ENCODE measurements at places on chromosomes 7 and 10.

DNA sequence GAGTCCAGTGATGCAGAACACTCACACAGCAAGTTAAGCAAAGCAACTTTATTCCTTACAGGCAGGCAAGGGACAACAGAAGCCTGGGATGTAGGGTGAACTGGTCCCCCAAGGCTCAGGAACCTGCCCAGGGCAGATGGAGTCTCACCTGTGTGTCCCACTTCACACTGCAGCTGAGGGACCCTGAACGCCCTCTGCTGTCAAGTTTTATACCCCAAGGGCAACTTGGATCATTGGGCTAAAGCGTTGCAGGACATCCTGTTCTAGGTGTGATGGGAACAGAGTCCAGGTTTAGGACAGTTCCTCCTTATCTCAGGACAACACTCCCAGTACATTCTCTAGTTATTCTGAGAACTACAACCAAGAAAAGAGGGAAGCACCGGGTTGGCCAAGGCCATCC is 49.5 kb upstream of the ZNF746 start:
- no peak for DNase-seq

GRCh38 chr10:73234695-73235094 is 12.4 kb downstream of the DNAJC9 start:
- no peak for DNase-seq

GRCh38 chr10:114294549-114294948 is 55.5 kb downstream of the VWA2 start:
- no peak for DNase-seq

DNA sequence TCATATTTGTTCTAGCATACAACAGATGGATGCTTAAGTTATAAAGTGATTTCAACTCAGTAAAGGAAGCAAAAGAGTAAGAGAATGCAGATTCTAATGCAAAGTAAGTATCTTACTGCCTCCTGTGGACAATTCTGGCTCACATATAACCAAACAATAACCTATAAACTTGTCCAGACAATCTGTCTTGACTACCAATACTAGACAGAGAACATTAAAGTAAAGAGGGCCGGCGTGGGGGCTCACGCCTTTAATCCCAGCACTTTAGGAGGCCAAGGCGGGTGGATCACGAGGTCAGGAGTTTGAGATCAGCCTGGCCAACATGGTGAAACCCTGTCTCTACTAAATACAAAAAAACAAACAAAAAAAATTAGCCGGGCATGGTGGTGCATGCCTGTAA is 329.3 kb downstream of the CACNA2D1 start:
- DNase-seq = no peak

- DNase-seq = no peak
Measured at GRCh38 chr7:3215624-3216585, 85.1 kb upstream of the SDK1 start.

GRCh38 chr10:96576277-96576980 is 10.4 kb downstream of the TM9SF3 start:
- DNase-seq = no peak

- DNase-seq = no peak
Measured at GRCh38 chr7:4138866-4139265, 543.2 kb upstream of the FOXK1 start.

GRCh38 chr7:47967708-47968107 is 11.7 kb downstream of the HUS1 start:
- DNase-seq = no peak

DNA sequence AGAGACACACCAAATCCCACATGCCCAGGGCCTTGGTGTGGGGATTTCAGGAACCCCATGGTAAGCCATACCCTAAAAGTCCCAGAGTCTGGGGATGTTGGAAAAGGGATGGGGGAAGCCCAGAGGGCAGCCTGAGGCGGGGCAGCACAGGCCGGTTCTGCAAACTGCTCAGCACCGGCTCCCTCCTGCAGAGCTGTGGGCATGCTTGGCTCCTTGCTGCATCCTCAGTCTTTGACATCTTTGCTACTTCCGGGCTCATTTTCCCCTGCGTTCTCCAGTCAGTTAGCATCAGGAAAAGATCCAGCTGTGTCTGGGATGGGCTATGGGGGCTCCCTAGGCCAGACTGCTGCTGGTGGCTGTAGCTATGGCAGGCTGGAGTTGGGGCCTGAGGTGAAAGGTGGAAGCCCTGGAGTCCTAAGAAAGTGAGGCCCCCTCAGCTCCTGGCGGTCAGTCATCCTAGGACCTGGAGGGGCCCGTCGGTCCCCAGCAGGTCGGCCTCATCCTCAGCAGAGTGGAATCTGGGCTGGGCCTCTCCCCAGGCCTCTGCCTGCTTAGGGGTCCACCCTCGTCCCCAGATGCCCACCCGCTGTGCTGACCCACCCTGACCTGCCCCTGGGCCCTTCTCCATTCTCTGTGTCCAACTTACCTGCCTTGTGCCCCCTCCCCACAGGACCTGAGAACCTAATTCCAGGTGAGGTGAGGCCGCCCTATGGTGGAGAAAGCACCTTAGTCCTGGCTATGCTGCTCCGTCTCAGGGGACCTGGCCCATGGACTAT is 9.3 kb downstream of the TBATA start:
- DNase-seq = no peak

GRCh38 chr10:74072503-74072902 is 74.6 kb downstream of the VCL start:
- no peak for DNase-seq

- no peak for DNase-seq
Measured at GRCh38 chr10:108872854-108873253, 1050.5 kb downstream of the XPNPEP1 start.

DNA sequence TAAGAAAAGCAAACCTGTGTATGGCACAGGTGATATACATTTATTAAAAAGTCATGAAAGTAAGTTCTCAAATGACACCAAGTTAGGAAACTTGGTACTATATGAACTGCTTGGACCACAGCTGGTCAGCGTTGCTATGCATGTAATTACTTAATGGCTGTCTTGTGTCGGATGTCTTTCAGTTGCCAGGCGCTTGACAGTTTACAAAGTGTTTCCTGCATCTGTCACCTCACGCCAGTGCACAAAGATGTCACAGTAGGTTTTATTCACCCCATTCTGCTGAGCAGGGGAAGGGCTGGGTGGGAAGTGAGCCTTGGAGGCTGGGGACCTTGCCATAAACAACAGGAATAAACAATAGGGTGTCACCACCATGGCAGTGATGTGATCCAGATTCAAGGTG is 35.8 kb downstream of the ADAM12 start:
- DNase-seq = no peak

DNA sequence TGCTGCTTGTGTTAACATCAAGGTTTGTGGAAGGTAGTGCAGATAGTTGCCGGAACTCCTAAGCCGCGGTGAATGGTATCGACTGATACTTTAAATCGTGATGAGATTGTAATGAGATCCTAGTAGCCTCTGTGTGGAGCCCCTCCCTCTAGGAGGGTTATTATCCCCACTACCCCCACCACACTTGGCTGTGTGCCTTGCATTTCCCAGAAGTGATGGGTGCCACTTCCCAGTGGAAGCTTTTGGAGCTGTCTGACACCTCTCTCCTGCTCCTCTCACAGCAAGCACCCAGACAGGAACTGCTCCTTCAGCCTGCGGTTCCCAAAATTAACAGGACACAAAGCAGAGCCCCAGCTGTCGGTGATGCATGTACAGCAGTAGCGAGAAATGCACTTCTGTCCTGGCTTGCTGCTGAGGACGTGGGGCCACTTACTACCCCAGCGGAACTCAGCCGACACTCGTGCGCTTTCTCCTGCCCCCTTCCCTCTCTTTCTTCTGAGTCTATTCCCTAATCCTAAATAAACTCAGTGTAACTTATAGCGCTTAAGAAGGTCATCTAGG is 52.5 kb downstream of the PRKAG2 start:
- no peak for DNase-seq

GRCh38 chr7:28104041-28104541 is 76.5 kb downstream of the JAZF1 start:
- DNase-seq = no peak

GRCh38 chr10:114626841-114627240 is 31.2 kb downstream of the ABLIM1 start:
- DNase-seq = no peak

DNA sequence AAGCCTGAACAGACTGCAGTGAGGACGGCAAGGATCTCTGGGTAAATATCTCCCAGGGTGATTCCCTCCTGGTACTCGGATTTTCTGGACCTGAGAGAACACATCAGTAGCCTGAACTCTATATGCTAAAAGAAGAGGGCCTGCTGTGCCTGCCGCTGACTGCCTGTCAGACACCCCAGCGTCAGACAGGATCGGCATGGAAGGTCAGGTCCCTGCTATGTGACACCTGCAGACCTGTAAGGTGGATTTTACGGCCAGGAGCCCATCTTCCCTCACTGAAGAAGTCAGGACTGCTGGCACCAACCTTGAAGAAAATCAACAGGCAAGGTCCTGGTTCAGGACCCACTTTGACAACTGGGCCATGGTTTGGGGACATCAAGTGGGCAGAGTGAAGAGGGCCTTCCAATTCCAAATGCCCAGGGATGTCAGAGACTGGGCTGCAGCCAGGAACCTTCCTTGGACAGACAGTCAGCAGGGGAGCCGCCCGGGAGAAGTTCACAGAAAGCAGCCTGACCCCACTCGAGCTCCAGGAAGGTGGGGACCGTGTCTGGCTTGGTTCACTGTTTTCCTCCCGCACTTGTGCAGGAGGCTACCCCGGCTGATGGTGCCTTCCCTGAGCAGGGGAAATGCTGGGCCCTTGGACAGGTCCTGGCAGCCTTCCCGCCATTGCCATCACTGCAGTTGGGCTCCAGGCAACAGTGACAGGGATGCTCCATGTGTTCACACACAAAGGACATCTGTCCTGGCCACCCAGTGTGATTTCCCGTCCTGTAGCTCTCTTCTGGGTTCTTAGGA is 91.8 kb upstream of the LANCL2 start:
- DNase-seq = no peak

DNA sequence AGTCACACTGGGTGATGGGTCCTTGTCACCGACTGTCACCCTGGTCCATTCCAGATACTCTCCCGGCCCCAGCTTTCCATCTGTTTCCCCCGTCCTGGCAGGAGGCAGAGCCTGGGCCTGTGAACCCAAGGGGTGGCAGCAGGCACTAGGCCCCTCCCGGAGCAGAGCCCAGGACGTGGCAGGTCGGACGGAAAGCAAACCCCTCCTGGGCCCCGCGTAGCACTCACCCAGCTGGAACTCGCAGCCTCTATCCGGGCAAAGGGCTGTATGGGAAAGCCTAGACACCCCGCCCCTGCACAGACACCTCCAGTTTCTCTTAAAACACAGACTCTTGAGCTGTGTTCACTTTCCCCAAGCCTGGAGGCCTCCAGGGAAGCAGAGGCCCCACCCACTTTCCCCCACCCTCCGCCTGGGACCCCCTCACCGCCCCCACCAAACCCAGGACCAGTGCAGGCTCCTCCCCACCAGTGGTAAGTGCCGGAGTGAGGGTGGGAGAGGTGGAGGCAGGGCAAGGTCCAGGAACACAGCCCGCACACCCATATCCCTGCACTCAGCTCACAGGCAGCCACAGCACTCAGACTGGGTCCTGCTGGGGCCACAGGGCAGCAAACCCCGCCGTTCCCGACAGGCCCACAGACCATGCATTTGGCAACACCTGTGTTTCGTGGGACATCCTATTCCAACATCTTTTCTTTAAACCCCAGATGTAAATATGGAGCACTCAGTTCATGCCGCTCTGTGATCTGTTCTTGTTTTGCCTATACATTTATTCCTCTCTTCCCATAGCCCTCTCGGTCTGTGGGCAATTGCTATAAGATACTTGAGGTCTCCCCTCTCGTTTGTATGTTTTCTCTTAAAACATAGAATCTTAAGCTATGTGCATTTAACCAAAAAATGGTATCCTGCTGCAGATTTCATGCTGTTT is 98.2 kb upstream of the PDGFA start:
- no peak for DNase-seq

DNA sequence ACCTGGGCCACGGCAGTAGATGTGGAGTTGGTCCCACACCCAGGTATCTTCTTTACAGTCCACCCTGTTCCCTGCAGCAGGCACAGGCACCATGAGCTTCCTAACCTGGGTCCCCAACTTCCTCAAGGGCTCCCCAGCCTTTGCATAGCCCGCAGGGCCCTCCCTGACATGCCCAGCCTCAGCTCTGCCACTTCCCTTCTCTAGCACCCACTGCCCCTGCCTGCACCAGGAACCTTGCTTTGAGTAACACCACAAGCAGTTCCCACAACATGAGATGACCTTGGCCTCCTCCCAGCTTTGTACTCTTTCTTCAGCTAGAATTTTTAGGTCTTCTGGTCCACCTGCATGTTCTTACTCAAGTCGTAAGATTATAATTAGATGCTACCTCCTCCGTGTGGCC is 92.2 kb upstream of the ZPBP start:
- no peak for DNase-seq

DNA sequence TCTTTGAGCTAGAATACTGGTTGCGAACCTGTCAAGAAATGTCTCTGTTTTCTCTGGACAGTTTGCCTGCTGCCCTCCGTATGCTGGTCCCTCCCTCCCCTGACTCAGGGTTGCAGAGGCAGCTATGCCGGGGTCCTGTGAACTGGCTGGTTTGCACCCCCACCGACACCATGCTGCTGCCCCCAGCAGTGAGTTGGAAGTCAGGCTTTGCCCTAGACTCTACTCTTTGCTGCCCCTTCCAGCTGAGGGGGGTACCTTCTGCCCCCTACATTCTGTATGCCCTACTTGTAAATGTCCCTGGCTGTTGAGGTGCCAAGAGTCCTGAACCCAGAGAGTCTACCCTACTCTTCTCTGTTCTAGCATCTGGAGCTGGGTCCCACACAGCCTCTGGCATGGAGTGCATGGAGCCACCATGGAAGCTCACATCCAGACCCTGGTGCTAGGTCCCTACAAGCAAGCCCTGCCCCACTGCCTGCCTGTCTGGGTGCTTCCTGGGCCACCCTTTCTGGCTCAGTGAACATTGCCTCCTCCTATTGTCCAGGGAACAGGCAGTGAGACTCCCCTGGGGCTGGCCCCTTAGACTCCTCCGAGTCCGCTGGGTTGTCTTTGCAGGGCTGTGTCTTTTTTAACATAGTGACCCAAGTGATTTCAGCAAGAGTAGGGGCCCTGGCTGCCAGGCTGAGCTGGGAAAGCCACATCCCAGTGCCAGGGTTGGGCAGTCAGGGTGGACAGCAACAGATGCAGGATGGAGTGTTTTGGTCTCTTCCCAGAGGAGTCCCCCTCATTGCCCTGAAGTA is 138.9 kb downstream of the ADCY1 start:
- DNase-seq = no peak

DNA sequence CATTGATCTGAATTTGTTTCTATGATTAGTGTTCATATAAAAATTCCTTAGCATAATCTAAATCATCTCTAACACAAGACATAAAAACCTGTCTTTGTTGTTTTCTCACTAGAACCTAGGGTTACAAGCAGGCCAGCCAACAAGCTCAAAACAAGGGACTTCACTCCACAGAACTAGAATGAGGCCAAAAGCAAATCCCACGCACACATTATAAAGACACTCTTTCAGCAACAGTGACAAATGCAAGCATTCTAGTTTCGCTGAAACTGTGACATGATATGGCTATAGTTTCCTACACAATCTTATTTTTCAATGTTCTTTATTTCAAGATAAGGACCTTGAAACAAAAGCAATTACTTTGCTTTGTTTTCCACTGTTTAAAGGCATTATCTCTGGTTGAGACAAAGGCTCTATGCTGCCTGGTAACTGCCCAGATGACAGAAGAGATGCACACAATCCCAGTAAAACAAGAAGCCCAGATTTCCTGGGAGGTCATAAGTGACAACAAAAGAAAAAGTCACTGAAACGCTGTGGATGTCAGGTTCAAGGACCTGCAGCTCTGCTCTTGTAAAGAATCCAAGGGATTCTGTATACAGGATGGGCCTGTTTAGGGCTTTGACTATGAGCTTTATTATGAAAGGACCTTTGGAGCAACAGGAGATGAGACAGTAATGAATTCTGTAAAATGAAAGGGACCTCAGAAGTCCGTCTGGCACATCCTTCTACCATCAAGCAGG is 105.3 kb downstream of the SORCS1 start:
- no peak for DNase-seq

GRCh38 chr10:107548301-107548700 is 383.8 kb upstream of the SORCS1 start:
- no peak for DNase-seq

All from NCI-H774 (cell line).